ENCODE measurements at places on chromosomes 3 and 15. TPM values are rescaled to one million over a fixed set of nuclear protein-coding genes. Genes with fewer than 3 reads are reported as not detected.

GRCh38 chr3:45174234-45174633, 28.1 kb upstream of the CDCP1 start:
- DNase-seq: no peak
- no peak overlapping the region for H3K4me3 ChIP-seq
- no peaks in the 10 kb centered on the region for H3K27me3 ChIP-seq
- no peaks in the 10 kb centered on the region for H3K4me1 ChIP-seq

DNA sequence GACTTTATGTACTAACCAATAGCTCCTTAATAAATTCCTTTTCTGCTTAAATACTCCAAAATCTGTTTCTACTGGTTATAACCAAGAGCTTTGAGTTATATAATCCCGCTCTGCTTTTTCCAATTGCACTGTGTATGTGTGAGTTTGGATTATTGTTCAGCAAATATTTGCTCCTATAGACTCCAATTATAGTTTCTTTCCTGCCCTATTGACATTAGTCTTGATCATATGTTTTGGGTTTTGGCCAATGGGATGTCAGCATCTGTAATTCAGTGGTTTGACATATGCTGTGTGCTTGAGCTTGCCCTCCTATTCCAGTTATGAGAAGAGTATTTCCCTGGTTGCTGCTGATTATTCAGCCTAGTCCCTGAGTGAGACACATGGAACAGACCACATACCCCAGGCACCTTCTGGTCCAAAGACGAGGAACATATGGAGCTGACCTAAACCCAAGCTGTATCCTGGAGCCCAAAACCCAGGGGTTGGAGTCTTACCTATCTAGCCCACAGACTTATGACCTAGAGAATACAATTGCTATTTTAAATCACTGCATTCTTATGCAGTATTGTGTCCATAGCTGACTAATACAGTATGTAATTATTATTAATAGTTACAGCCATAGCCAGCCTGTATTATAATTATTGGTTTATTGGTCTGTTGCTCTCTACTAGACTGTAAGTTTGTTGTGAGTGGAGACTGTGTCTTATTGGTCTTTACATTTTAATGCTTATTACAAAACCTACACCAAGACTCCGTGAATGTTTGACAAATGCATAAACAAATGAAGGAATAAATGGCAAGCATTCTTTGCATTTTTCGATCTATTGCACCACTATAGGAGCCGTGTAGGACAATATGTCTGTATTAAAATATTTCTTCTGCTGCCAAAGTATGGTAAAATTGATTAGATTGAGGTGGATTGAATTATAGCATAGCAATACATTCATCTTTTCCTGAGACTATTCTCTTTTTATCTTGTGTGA, 11.7 kb upstream of the ZNF280D start:
- no peaks in the 10 kb centered on the region for H3K36me3 ChIP-seq
- H3K27me3 ChIP-seq: no peaks in the 10 kb centered on the region
- H3K27ac ChIP-seq: no peak overlapping the region

DNA sequence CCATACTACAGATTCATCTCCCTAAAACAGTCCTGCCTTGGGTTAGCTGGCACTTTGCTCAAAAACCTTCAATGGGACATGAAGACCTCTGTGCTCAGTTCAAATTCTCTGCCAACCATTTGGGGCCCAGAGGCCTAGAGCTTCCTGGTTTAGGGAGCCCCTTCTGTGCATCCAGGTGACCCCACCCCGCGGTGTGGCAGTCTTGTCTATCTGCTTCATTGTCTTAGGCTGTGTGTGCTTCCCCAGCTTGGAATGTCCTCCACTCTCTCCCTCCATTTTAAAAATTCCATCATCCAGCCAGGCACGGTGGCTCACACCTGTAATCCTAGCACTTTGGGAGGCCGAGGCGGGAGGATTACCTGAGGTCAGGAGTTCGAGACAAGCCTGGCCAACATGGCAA, 99.0 kb upstream of the NEO1 start:
- H3K27me3 ChIP-seq: no peaks in the 10 kb centered on the region
- no peaks in the 10 kb centered on the region for H3K4me1 ChIP-seq
- no peak overlapping the region for H3K4me3 ChIP-seq
- no peak overlapping the region for H3K27ac ChIP-seq
- no peak for DNase-seq

Gene ZNF619
- 12.7 TPM for total RNA-seq

GRCh38 chr15:98416222-98416855, 232.0 kb upstream of the IGF1R start:
- no peak overlapping the region for H3K4me3 ChIP-seq
- DNase-seq: no peak
- peaks cover 4% of the 10 kb centered on the region for H3K4me1 ChIP-seq
- H3K27ac ChIP-seq: no peak overlapping the region

Gene SLC22A13
- total RNA-seq: 0.65 TPM

DNA sequence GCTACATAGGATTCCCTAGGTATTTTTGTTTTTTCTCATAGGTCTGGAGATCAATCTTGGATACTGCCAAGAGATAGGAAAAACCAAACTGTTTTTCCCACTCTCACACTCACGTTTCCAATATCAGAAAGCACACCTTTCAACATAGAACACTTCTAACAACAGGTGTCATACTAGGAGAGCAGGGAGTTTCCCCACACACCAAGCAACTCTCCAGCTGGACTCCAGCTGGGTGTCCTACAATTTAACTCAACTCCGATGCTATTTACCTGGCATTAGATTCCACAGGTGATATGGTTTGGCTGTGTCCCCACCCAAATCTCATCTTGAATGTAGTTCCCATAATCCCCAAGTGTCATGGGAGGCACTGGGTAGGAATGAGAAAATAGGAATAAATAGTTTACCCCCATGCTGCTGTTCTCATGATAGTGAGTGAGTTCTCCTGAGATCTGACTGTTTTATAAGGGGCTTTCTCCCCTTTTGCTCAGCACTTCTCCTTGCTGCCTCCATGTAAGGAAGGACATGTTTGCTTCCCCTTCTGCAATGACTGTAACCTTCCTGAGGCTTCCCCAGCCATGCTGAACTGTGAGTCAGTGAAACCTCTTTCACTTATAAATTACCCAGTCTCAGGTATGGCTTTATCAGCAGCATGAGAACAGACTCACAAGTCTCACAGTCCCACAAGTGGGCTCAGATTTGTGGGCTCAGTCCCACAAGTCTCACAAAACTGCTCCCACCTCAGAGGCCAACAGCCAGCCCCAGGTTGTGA, 354.5 kb upstream of the THBS1 start:
- no peaks in the 10 kb centered on the region for H3K36me3 ChIP-seq
- no peak for DNase-seq
- H3K27ac ChIP-seq: no peak overlapping the region

Gene PRICKLE2
- not detected for total RNA-seq

- no peaks in the 10 kb centered on the region for H3K27me3 ChIP-seq
- H3K27ac ChIP-seq: no peak overlapping the region
- no peaks in the 10 kb centered on the region for H3K36me3 ChIP-seq
Observed at GRCh38 chr3:171184372-171184771, 157.9 kb upstream of the SLC2A2 start.
